ENCODE measurements at places on chromosomes 7 and 10.

DNA sequence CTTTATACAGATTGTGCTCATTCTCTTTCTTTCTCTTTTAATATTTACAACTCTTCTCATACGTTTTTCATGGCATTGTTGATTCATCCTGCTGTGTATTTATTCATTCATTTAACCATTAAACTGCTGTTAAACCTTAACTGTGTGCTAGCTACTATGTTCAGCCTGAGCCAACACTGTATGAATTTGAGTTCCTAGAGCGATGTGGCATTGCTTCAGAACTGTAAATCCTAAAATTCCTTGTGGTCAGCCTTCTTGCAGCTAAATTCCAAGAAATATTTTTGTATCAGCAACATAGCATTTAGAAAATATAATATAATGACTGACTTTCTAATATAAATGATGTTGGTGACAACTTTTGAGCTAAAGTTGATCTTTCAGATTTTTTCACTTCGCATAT, 184.7 kb upstream of the FZD1 start:
- DNase-seq = no peak

DNA sequence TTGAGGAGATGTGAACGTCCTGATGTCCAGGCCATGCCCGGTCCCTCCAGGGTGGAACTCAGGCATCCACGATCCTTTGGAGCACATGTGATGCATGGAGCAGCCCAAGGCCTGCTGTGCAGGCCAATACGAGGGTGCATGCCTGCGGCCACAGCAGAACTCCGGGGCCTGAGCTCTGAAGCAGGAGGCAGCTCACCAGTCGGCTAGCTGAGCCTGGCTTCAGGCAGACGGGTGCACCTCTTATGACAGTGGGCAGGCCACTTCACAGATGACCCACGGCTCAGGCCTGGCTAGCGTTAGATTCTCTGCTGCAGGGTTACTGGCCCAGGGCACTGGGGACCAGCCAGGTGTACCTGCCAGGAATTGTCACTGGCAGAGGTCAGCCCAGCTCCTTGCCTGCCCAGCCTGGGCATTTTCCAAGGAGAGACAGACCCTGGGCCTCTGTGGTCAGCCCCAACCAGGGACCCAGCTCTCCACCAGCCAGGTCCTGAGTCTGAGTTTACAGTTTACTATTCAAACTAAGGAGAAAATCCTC, 29.6 kb upstream of the INPP5A start:
- DNase-seq = no peak

DNA sequence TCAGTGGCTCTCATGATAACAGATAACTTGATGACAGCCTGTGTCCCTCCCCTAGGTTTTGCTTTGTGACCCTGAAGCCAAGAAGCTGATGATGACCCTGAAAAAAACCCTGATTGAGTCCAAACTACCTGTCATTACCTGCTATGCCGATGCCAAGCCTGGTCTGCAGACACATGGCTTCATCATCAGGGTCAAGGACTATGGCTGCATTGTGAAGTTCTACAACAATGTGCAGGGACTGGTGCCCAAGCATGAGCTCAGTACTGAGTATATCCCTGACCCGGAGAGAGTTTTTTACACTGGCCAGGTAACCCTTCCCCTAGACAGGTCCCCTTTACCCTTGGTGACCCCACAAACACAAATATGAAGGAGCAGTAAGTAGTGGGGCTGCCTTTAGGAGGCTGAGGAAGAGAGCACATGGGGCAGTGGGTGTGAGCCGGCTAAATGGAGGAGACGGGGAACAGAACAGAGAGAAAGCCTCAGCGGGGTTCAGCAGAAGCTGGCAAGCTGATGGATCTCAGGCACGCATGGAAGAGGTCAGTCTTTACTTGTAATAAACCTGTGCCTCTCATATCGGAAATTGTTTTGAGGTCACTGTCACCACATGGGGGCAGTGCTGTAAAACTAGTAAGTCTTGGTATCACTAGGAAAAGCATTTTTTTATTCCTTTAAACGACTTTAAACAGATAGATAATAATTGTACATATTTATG, 20.2 kb downstream of the PDCD11 start:
- DNase-seq = peak; percentile 6

DNA sequence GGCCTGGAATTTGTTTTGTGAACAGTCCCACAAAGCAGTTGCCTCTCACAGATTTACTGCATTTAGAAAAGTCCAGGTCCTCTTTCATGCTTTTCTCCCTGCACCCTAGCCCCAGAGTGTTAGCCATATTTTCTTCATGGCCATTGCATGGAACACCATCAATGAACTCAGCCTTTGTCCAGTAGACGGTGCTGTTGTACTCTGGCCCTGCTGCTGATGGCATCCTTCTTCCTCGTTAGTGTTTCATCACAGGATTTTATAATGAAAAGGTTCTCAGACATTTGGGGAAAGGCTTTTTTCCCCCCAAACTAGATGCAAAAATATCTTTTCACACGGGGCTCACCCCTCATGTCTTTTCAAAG, 93.0 kb upstream of the SLC25A13 start:
- no peak for DNase-seq

GRCh38 chr7:119472408-119473038, 800.5 kb upstream of the KCND2 start:
- no peak for DNase-seq

DNA sequence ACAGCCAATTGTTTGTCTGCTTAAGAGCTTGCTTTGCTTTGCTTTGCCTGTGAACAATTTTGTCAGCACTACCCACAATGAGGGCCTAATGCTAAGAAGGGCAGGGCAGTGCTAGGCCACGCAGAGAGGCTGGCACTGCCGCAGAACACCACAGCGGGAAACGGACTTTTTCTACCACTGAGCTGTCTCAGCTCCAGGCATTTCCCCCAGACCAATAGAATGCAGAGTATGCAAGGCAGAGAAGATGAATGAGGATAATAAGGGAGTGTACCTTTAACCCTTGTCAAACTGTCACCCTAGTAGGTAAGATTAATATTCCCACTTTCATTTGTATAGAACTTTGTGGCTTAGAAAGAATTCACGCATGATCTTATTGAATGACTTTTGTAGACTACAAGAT, 104.5 kb downstream of the SH3PXD2A start:
- DNase-seq = no peak

- no peak for DNase-seq
Observed at GRCh38 chr10:78766603-78767002, 302.2 kb upstream of the ZMIZ1 start.

DNA sequence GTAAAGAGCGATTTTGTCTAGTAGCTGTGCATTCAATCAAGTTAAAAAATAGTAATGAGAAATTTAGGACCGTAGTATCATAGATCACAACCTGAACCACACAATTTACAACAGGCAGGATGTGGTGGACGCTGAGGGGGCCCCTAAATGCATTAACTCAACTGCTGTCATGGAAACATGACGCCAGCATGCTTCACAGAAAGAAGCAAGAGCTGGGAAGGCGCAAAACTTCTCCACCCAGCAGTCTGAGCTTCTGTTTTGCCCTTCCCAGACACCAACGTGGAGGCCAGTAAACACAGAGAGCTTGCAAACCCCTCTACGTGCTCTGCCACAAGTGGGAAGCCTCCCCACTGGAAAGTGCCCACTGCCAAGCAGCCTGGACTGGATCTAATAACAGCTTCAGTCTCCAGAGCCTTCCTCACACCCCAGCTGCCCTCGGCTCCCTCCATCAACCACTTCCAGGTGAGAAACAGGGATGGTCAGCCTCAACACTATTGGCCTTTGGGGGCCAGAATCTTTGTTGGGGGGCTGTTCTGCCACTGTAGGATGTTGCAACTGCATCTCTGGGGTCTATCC, 151.8 kb downstream of the SFMBT2 start:
- DNase-seq = peak; percentile 16

DNA sequence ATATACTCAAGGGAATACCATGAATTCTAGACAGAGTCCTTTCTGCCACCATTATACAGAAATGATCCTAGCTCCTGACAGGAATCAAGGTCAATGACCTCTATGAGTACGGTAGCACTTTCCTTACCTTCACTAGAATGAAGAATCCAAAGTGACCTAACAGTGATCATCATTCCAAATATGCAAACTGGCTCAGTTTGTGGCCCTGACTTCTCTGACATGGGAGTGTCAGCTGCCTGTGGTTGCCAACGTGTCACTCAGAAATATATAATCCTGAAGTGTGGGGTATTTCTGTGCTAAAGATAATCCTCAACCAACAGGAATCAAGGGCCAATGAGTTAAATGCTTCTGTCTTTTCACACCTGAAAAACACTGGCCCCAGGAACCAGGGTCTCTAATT, 45.7 kb downstream of the COPG2 start:
- no peak for DNase-seq

DNA sequence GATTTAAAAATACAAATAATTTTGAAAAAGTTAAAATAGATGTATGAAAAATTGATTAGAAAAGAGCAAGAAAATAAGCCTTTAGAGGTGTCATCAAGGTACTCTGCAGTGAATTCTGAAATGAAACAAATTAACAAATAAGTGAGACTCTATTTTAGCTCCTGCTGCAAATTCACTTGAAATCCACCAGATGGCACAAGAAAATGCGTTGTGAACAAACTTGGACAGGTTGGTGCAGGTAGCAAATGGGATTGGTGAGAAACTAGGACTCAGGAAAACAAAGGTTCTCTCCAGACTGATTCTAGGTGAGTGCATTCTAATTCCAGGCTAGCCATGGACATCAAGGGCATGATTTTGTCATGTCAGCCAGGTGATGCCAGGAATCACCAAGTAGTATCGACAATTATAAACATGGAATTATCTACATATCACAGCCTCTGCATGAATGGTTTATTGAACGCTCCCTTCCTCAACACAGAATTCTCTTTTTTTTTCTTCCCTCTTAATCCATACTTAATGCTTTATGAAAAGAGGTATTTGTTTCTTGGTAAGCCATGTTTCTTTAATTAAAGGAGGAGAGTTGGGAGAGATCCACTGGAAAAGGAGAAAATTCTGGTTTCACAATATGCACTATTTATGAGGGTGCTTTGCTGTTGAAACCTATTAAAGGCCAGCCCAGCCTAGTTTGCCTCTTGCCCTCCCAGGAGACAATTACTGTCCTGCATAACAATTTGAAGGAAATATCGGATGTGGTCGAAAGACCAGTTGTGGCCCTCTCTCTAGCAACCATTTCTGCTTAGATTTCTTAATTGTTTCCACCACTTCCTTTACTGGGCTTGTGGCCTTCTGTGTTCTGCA, 118.1 kb downstream of the ZNF365 start:
- DNase-seq = no peak

- DNase-seq = no peak
Observed at GRCh38 chr10:73838008-73838567, 26.7 kb upstream of the NDST2 start.

- DNase-seq = no peak
Observed at GRCh38 chr10:11230498-11231167, 213.0 kb downstream of the CELF2 start.

DNA sequence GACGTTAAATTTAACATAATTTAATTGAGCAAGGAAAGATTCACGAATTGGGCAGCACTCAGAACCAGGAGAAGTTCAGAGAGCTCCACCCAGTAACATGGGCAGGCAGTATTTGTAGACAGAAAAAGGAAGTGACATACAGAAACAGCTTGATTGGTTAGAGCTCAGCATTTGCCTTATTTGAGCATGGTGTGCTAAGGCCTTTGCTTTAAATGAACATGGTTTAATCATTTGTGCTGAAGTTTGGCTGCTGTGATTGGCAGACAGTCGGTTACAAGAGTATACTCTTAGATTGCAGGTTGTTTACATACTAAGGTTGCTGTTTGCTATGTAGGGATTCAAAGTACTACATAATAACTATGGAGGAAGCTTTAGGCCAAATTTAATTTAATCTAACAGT, 199.2 kb downstream of the MALRD1 start:
- no peak for DNase-seq

DNA sequence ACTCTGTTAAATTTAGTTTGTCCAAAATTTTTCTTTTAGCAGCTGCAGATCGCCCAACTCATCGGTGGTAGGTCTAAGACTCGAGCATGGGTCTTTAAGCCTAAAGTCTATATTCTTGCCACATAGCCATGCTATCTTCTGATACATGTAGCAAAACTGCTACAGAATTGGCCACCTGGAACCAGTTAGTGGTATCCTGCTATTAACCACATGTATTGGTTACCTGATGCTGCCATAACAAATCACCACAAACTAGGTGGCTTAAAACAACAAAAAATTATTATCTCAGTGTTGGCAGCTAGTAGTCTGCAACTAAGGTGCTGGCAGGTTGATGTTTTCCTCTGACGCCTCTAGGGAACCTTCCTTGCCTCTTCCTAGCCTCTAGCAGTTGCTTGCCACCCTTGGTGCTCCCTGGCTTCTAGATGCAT, 96.7 kb upstream of the PIK3CG start:
- peak; percentile 17 for DNase-seq

- DNase-seq = no peak
Observed at GRCh38 chr10:117934477-117934876, 112.3 kb downstream of the RAB11FIP2 start.

GRCh38 chr10:124217906-124218804, 124.8 kb upstream of the CHST15 start:
- DNase-seq = no peak

- DNase-seq = no peak
Observed at GRCh38 chr7:22695476-22696132, 31.4 kb upstream of the IL6 start.

DNA sequence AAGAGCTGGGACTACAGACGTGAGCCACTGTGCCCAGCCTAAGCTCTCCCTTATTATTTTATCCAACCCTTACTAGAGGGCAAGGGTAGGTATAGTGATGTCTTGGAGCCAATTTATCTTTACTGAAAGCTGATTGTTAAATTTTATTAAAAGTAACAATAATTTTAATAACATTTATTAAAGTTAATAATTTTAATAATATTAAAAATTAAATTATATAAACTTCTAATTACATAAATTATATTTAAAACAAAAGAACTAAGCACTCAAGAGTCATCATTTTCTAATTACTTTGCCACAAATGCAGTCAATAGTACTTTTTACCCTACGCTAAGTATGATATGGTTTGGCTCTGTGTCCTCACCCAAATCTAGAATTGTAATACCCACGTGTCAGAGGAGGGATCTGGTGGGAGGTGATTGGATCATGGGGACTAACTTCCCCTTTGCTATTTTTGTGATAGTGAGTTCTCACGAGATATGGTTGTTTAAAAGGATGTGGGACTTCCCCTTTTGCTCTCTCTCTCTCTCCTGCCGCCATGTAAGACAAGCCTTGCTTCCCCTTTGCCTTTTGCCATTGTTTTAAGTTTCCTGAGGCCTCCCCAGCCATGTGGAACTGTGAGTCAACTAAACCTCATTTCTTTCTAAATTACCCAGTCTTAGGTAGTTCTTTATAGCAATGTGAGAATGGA, 58.4 kb upstream of the ETV1 start:
- DNase-seq = peak; percentile 1
